ENCODE measurements at places on chromosomes 3 and 15.

DNA sequence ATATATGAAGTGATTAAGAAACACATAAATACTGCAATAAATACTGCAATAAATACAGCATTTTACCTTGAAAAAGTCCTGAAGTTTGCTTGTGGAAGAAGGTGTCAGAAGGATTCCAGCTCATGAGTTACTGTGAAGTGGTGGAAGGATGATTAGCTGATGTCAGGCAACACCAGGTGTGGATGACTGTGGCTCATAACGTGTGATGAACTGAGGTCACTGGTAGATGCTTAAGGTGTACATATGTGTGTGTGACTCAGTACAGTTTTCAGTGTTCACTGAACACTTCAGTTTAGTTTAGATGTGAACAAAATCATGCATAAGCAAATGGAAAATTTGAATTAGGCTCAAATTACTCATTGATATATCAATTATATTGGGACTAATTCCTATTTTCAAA is 1045.0 kb downstream of the NTRK3 start:
- no peak for DNase-seq

DNA sequence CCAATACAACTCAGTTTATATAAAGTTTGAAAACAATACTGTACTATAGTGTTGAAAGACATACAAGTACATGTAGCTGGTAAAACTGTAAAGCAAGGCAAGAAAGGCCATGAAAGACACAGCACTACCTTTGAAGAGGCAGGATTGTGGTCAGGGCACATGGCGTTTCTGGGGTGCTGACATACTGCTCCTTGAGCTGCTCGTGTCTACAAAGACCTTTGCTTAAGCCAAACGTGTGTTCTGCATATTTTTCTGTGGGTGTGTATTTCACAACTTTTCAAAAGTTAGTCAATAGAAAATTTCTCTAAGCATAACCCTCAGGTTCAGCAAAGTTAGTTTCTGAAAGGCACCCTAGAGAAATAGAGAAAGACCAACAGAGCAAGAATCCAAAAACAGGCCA is 14.1 kb upstream of the TOPAZ1 start:
- DNase-seq = no peak

- DNase-seq = no peak
Measured at GRCh38 chr3:18656866-18657265, 231.7 kb upstream of the SATB1 start.

DNA sequence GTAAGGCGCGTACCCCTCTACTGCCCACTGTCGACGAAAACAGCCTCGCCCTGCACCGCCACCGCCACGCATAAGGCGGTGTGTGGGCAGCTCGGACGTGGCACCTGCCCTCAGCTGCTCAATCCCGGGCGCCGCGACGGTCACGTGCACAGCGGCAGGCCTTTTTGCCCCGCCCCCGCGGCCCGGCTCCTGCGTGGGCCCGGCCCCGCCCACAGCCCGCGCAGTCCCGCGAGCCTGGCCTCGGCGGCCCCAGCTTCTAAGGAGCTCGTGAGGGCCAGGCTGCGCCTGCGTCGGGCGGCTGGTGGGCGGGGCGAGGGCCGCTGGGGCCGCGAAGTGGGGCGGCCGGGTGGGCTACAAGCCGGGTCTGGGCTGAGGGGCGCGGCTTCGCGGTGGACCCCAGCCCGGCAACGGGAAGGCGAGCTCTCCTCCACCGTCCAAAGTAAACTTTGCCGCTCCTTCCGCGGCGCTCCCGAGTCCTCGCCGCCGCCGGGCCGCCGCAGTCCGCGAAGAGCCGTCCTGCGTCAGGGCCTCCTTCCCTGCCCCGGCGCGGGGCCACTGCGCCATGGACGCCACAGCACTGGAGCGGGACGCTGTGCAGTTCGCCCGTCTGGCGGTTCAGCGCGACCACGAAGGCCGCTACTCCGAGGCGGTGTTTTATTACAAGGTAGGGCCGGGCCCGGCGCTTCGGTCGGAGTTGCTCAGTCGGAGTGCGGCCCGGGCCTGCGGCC is at the start of gene CAPN7:
TSS of gene CAPN7 (plus strand) at position 313 of the 728 bp plus-strand sequence. CDS start at position 563, 250 bp downstream.
- peak; percentile 99 for DNase-seq

DNA sequence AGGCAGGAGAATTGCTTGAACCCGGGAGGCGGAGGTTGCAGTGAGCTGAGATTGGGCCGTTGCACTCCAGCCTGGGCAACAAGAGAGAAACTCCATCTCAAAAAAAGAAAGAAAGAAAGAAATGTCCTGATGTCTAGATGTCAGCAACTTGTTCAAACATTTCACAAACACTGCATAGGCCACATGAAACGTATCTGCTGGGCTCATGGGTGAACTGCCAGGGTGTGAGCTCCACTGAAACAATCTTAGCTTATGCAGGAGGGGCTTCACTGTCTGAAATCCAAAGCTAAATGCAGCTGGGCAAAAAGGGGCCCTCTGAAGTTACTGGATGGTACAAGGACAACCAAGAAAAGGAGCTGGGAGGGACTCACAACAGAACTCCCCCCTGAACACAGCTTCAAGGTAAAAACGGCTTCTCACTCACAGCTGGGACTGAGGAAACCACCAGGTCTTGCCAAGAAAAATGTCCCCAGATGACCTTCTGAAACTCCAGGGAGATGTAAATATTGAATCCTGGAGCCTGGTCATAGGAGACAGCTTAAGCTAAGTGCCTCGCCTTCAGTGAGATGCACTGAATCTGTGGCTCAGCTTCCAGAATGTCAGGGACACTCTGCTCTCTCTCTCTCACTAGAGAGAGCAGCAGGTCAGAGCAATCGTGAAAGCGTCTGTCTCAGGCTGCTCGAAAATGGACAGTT is 31.9 kb downstream of the SEC61A1 start:
- no peak for DNase-seq

- DNase-seq = no peak
Measured at GRCh38 chr3:71787851-71788405, 3.0 kb upstream of the PROK2 start.

GRCh38 chr15:98744506-98744905 is 96.2 kb downstream of the IGF1R start:
- DNase-seq = no peak
